ENCODE measurements at places on chromosomes 4 and X.

DNA sequence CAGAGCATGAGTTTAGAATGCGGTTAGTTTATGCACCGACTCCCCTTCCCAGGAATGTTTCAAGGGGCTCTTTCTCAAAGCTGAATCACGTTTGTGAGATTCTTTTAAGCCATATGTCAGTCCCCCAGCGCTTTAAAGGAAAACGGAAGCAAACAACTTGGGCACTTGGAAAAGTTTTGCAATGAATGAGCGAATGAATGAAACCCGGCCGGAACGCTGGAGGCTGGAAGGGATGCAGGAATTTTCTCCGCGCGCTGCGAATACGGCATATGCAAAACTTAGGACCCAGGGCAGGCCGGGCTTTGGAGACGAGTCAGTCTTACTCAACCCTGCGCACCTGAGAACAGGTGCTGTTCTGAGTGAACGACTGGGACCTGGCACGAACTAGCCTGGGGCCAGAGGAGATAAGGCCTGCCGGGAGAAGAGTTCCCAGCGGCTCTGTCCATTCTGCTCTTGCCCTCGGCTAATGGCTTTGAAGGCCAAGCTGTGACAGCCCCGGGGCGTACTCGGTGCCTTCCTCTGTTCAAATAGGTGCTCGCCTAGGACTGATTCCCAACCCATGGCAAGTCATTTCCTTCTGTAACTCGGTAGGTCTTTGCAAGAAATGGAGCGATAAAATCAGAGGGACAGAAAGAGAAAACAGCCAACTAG, 743 bp upstream of the NRK start:
- no peak for DNase-seq

GRCh38 chr4:73763877-73764276, 23.5 kb downstream of the CXCL8 start:
- no peak for DNase-seq

- DNase-seq: peak; percentile 8
Measured at GRCh38 chrX:16788477-16788876, 2.2 kb downstream of the TXLNG start.

- DNase-seq: no peak
Measured at GRCh38 chr4:160353548-160353947, 1250.7 kb downstream of the RAPGEF2 start.

- no peak for DNase-seq
Measured at GRCh38 chr4:122500852-122501501, 44.5 kb upstream of the IL2 start.

DNA sequence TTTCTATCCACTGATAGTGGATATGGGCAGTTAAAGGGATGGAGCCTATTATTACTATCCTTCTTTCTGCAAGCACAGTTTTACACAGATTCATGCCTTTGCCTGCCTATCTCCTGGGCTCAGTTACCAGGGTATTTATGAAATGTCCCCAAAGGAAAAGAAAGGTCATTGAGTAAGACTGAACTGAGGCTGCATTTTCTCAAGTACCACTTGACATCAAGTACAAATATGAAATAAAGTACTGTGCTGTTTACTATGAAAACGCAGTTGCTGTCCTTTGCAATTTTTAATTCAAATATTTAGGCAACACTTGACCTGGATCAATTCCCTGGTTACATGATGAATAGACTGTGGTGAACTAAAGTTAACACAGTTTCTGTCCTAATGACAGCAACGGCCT, 23.5 kb upstream of the SPANXN4 start:
- no peak for DNase-seq

GRCh38 chrX:78650906-78651437, 8.2 kb downstream of the RTL3 start:
- DNase-seq: no peak

DNA sequence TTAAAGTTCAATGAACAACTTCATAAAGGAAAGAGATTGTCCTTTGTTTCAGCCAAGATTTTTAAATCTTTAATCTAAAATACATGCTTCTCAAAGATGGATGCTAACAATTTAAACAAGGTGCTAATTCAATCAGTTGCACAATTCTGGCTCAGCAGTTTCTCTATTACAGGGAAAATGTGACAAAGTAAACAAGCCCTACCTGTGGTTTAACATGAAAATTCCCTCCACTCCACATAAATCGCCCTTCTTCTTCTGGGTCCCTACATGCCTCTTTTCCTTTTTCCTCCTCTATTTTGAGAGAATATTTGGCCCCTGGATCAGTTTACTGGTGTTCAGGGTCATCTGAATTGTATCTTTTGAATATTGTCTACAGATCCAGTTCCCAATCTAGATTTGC, 80.6 kb downstream of the FRYL start:
- no peak for DNase-seq
